HS-5 (cell line): ENCODE measurements at places on chromosomes 1 and 21.

GRCh38 chr1:44222397-44223186 is 9.3 kb downstream of the DMAP1 start:
- no peak for DNase-seq

GRCh38 chr1:172997941-172998361 is 52.8 kb downstream of the TNFSF18 start:
- no peak for DNase-seq

GRCh38 chr21:22791986-22792560 is 1793.9 kb downstream of the NCAM2 start:
- peak; percentile 19 for DNase-seq

GRCh38 chr21:37695111-37695510 is 221.1 kb downstream of the KCNJ6 start:
- no peak for DNase-seq

- DNase-seq: no peak
These were observed 41.5 kb downstream of the BACH1 start for GRCh38 chr21:29340228-29340627.

- DNase-seq: no peak
These were observed 3.3 kb downstream of the URB1 start for GRCh38 chr21:32389337-32390015.

GRCh38 chr1:109304226-109304920 is 2.4 kb downstream of the MYBPHL start:
- DNase-seq: no peak
